ENCODE measurements at places on chromosomes 7 and 10. TPM values are rescaled to one million over a fixed set of nuclear protein-coding genes. Genes with fewer than 3 reads are reported as not detected.

ARL3 gene
- total RNA-seq = 10.4 TPM

- no peak for DNase-seq
These were observed 106.3 kb upstream of the SVIL start for GRCh38 chr10:29740981-29741545.

- no peak for DNase-seq
These were observed 84.7 kb downstream of the NRP1 start for GRCh38 chr10:33249659-33250345.

GRCh38 chr7:13159467-13160184 lies 472.2 kb downstream of the ARL4A start:
- no peak for DNase-seq

DNA sequence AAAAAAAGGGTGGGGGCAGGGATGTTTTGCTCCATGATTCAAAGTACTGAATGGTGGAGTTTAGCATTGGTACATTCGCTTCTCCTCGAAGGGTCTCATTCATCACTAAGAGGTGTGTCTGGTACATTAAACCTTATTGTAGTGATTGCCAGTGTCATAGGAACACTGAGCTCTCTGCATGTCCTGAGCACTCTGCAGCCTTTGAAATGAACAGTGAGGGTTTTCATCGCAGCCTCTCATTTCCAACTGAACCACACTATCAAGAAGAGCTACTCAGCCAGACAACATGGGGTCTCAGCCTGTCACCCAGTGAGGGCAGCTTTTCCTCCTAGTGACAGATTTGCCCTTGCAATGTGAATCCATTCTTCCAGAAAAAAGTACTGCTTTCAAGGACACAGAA lies 7.6 kb upstream of the DEPP1 start:
- no peak for DNase-seq

- no peak for DNase-seq
These were observed 36.5 kb downstream of the NRBF2 start for GRCh38 chr10:63169624-63170023.

DNA sequence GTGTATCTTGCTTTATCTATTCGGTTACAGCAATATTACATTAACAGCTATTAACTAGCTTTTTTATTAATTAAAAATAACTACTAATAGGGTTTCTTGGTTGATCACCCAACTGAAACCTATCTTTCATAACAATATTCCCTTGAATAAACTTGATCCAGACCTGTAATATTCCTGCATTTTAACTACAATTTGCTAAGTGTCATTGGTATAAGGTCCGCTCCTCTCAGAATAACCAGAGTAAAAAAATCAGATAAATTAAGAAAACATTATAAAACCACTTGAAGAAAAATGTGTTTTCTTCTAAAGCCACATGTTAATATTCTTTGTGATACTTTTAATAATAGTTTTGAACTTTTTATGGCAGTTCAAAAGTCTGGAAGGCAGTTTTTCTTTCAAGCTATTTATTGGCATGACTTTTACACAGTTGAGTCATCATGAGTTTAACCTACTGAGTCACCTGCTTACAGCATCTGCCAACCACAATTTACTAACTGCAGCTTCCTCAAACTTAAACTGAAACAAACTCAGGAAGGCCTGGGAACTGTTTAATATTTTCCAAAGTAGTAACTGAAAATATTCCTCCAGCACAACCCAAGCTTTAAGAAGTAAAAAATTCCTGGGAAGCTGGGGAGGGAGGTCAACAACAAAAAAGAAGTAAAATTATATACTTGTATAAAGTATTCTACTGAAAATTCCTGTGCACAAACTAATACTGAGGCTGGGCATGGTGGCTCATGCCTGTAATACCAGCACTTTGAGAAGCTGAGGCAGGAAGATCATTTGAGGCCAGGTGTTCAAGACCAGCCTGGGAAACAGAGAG lies 103.2 kb downstream of the NRBF2 start:
- DNase-seq = no peak

RBM20 gene
- total RNA-seq = 2.7 TPM

HTR5A gene
- total RNA-seq = not detected

Data from G401 (cell line).